Activated T-helper 9 cell treated with anti-CD3 and anti-CD28 coated beads, Interleukin-2, amount 50 U/mL, for 16 hours (primary cell): ENCODE measurements at places on chromosomes 2 and 18.

GRCh38 chr18:9120796-9121195 is 15.8 kb upstream of the ANKRD12 start:
- no peak for DNase-seq

GRCh38 chr18:74652392-74652988 is 54.8 kb downstream of the ZNF407 start:
- DNase-seq: no peak

DNA sequence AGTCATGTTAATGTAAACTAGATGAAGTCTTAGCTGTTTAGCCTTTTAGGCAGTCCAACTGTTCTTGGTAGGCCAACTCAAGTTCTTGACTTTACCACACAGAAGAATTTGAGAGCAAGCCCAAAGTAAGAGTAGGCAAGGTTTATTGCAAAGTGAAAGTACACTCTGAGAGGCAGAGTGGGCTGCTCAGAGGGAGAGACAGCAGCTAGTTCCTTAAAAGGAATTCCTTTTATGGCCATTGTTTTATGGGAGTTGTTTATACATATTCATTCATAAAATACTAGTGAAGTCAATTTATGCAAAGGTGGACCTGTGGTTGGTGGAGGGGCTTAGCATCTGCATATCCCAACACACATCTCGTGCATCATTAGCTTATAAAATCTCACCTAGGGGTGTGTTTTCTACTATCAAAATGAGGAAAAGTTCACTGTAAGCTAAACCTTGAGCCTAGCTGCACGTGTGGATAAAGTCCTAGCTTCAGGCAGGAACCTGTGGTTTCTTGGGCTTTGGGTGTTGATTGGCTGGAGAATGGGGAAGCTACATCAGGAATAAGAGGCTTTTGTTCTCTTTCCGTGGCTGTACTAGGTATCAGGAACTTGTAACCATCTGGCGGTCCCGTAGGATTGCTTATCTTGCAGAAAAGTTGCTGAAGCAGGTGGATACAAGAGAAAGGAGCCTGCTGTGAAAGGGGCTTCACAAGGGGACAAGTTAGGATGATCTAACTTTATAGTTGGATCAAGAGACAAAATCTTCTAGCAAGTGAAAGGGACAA is 110.4 kb upstream of the GULP1 start:
- DNase-seq: no peak

DNA sequence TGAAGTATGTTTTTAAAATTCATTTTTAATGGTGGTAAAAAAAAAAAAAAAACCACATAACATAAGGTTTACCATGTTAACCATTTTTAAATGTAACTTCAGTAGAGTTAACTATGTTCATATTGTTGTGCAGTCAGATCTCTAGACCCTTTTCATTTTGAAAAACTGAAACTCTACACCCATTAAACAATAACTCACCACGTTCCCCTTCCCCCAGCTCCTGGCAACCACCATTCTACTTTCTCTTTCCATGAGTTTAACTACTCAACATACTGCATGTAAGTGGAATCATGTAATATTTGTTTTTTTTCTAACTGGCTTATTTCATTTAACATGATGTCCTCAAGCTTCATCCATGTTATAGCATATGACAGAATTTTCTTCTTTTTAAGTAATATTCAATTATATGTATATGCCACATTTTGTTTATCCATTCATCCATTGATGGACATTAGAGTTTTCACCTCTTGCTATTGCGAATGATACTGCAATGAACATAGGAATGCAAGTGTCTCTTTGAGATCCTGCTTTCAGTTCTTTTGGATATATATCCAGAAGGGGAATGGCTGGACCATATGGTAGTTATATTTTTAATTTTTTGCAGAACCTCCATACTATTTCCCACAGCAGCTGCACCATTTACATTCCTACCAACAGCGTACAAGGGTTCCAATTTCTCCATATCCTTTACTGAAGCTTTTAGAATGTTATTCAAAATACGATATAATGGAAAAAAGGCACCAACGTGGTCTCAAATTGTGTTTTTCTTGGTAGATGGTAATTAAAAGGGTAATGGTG is 91.0 kb downstream of the SPTBN1 start:
- DNase-seq: no peak

- DNase-seq: no peak
Observed at GRCh38 chr2:50066873-50067272, 912.6 kb upstream of the FSHR start.

DNA sequence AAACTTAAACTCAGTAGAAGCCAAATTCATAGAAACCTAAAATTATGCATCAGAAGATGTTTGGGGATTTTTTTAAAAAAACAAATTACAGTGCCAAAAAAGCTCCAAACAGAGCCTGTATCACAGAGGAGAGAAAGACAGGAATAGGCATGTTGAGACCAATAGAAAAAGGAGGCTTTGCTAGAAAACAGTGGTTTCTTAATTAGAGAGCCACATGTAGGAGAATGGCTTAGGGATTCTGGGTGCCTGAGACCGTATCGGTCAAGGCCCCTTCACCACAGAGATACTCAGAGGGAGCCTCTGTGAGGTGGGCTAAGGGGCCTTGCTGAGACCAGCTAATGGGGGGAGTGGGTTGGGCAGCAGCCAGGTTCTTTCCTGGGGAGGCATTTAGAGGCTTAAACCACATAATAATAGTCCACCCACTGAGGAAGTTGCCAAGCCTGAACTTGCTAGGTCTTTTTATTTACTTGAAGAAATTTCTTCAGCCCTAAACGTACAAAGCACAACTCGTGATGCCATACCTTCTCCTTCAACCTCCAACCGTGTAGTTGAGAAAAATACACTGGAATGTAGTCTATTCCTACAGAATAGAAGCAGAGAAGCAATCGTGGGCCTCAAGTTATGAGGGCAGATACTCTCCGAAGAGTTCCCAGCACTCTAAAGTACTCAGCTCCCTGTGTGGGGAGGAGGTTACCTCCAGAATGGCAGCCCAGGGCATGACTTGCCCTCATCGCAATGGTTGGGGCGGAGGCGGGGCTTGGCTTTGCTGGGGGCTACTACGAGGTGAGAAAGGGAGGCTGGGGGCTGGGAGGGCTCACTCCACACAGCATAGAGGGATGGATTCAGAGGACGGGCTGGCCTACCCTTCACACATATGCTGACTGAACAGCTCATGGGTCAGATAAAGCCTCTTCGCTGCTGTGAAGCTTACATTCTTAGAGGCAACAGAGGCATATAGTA is 237.9 kb downstream of the TPGS2 start:
- no peak for DNase-seq

DNA sequence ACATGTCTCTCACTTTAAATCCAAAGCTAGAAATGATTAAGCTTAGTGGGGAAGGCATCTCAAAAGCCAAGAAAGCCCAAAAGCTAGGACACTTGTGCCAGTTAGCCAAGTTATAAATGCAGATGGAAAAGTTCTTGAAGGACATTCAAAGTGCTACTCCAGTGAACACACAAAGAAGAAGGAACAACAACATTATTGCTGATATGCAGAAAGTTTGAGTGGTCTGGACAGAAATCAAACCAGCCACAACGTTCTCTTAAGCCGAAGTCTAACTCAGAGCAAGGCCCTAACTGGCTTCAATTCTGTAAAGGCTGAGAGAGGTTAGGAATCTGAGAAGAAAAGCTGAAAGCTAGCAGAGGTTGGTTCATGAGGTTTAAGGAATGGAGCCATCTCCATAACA is 49.0 kb downstream of the PPP4R1 start:
- DNase-seq: no peak

- DNase-seq: no peak
Observed at GRCh38 chr2:75140288-75140687, 59.0 kb downstream of the TACR1 start.

DNA sequence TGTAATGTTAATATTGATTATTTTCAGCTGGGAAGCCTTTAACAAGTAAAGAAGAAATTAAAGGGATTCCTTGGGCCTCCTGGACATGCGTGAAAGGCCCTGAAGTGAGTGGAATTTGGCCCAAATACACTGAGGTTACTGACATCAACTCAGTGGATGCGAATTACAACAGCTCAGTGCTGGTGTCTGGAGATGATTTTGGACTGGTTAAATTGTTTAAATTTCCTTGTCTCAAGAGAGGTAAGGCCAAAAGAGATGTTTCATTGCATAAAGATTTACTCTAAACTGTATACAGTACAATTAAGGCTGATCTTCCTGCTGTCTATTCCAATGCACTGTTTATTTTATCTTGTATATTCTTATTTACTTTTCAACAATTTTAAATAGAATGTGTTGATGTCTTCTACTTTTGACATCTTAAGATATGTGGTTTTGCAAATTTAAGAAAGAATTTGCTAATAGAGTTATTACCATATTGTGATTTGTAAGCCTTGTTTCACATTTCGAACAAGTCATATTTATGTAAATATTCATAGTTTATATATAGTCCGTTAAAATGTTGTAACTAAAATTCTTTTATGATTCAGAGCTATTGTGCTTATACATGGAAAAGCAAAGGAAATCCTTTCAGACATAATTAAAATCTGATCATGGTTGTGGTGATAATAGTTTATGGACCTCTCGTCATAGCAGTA is 130.3 kb downstream of the EML6 start:
- no peak for DNase-seq

- DNase-seq: no peak
Observed at GRCh38 chr2:159982842-159983785, 79.3 kb downstream of the PLA2R1 start.

GRCh38 chr18:59041819-59042815 is 97.6 kb upstream of the SEC11C start:
- no peak for DNase-seq

DNA sequence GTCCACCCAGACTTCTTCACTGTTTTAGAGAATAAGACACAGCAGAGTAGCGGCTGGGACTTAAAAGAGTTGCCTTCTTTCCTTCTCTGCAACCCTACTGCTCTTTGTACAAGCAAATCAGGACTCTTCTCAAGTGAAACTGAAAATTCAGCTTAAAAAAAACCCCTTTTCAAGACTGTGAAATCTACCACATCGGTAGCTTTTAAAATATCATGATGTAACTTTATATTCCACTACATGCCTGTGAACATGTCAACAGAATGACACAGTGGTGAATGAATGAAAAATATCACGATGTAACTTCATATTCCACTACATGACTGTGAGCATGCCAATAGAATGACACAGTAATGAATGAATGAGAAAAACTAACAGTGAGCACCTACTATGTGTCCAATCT is 53.4 kb downstream of the TCF4 start:
- DNase-seq: no peak

- DNase-seq: no peak
Observed at GRCh38 chr2:127726158-127726880, 25.0 kb downstream of the SFT2D3 start.

DNA sequence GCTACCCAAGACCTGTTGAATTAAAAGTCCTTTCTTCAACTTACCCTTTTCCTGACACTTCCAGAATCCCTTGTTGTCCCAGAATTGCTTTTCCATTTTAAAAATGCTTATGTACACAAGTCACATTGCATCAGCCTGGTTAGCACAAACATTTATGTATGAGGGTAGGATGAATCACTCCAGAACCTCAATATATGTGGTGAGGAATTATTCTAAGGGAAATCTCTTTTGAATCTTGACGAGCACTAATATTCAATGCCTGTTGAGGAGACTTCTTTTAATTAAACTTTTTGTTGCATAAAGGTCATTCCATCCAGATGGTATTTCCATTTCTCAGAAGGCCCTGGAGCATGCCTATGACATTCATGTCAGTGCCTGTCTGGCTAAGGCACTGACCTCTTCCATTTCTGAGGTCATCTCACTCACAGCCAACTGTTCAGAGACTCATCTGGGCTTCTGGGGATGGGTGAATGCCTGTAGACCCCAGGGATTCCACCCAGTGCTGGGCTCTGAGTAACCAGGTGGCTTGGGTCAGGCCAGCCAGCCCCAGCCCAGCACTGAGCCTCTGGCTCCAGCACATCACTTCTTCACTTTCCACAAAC is 28.2 kb downstream of the ACMSD start:
- no peak for DNase-seq

- no peak for DNase-seq
Observed at GRCh38 chr2:85431570-85432205, 13.2 kb downstream of the SH2D6 start.

DNA sequence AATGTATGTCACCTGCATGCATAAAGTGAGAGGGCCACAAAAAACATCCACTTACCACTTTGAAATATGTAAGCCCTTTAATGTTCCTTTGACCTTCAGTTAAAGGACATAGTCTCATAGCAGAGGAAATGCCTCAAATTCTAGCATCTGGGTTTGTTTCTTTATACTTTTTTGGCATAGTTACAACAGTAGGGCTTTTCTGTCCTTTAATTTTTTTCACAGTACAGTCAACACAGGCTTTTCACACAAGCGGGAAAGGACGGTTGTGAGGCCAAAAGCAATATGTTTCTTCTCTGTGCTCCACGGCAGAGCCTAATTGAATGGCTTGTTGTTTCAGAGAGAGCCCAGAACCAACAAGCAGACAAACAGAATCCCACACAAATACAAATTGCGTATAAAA is 57.6 kb downstream of the CRIM1 start:
- no peak for DNase-seq

DNA sequence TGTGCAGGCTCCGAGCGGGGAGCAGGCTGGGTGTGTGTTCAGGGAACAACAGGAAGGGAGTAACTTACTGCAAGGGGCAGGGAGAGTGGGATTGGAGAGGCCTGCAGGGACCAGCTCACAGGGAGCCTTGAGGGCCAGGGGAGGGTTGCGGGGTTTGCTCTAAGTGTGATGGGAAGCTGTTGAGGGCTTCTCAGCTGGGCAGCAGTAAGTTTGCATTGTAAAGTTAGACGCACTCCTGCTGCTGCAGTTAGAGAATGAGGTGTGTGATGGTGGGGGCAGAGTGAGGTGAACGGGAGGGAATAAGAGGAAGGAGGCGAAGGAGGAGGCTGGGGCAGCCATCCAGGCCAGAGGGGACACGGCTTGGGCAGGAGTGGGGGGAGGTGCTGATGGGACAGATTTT is 53.4 kb downstream of the BOLA3 start:
- DNase-seq: no peak
